ENCODE measurements at places on chromosomes 5 and 9. TPM values are rescaled to one million over a fixed set of nuclear protein-coding genes. Genes with fewer than 3 reads are reported as not detected.

DNA sequence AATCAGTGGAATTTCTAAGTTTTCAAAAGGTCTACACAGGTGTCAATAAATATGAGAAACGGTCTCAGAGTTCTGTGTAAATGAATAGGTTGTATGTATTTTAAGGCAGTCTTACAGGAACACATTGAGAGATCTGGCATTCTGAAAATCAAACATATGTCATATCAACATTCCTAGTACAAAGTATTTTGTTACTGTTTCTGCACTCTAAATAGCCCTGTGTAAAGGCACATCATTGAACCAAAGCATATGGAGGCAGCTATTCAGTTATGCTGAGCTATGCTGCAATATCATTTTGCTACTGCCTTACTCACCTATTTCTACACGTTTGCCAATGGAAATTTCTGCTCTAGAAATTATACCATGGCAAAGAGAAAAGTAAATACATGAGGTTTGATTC, 379.1 kb downstream of the KIAA0825 start:
- ATAC-seq, result no peak

The PCDHA3 gene
- not detected for total RNA-seq

- ATAC-seq, result peak; percentile 66
Observed at GRCh38 chr9:83511051-83511450, 27.1 kb downstream of the FRMD3 start.

DNA sequence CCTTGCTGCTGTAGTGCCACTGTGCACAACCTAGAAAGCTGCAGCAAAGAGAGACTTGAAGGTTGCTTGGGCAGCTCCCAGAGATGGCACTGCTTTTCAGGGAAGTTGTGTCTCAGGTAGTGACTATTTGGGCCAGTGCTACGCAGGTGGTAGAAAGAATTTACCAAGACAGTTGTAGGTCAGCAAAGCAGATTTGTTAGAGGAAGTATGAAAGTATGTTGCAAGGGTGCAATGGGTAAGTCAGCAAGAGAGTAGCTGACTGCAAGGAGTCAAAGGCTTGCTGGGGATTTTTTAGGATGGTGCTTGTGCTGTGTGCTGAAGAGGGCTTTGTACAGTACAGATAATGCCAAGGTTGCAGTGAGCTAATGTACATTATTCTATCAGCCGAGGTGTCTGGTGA, 33.5 kb upstream of the SPARC start:
- no peak for ATAC-seq

The SPINK13 gene
- not detected for total RNA-seq

DNA sequence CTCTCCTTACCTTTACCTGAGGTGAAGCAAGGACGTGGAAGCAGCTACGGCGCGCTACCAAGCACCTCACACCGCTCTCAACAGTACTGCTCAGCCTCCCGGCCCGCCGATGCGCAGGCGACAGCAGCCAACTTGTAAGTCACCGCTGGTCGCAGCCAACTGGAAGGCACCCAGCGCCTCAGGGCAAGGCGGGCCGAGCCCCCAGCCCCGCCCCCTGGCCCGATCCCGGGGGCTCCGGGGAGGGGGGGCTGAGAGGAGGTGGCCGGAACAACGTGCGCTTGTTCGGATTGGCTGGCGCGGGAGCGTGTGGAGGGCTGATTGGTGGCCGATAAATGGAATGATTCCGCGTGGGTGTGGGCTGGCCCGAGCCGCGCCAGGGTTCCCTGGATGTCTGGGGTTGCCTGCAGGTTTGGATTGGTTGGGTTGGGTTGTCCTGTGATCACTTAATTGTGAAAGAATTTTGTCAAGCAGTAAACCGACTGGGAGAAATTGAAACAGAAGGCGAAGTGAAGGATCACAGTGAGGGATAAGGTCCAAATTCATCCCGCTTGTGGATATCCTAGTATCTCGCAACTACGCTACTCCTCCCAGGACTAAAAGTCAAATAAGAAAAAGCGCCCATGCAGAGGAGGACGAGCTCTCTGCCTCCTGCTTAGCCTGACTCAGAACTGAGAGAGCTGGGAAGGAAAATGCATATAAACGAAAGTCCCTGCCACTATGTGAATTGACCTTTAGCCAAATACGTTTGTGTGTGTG, at the start of gene STARD4:
STARD4 (minus strand) TSS at position 161 of the 756 bp plus-strand sequence. CDS start 5,102 bp downstream, outside the sequence.
- peak; percentile 91 for ATAC-seq

The SLC34A3 gene
- not detected for total RNA-seq

- ATAC-seq, result peak; percentile 75
Observed at GRCh38 chr5:127313847-127314473, 23.4 kb downstream of the MEGF10 start.

The NHP2 gene
- 282 TPM for total RNA-seq

DNA sequence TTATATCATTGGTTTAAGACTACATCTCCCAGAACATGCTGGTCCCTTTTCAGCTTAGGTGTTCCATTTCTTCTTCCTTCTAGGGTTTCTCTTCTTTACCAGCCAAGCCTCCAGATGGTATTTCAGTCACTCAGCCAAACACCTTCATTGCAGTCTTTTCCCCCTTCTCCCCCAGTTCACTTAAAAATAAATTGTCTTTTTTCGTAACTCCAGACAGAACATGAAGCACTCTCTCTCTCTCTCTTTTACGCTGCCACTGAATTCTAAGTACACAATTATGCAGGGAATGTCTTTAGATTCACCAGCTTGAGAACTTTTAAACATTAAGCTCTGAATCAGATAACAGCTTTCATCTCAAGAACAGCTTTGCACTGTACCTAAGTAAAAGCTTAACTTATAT, 419.7 kb upstream of the BRINP1 start:
- ATAC-seq, result no peak

GRCh38 chr5:142978252-142978651, 208.1 kb downstream of the ARHGAP26 start:
- no peak for ATAC-seq

The SUSD1 gene
- total RNA-seq, result 1.8 TPM

The SH3TC2 gene
- not detected for total RNA-seq

DNA sequence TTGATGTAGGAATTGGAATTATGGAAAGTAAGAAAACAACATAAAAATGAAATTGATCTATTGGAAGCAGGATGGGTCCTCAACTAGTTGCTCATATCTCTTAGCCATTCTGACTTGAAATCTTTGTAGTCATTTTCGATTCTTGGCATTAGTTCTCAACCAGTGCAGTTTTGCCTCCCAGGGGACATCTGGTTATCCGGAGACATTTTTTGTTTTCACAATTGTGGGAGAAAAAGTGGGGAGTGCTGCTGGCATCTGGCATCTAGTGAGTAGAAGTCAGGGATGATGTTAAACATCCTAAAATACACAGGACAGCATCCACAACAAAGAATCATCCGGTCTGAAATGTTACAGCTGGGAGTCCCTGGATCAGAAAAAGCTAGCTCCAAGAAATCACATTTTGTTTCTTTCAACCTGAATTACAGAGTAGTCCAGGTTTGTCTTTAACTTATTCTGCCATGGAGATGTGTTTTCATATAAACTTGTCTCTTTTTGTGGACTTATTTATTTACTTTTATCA, 74.9 kb downstream of the FBXL7 start:
- ATAC-seq, result no peak

DNA sequence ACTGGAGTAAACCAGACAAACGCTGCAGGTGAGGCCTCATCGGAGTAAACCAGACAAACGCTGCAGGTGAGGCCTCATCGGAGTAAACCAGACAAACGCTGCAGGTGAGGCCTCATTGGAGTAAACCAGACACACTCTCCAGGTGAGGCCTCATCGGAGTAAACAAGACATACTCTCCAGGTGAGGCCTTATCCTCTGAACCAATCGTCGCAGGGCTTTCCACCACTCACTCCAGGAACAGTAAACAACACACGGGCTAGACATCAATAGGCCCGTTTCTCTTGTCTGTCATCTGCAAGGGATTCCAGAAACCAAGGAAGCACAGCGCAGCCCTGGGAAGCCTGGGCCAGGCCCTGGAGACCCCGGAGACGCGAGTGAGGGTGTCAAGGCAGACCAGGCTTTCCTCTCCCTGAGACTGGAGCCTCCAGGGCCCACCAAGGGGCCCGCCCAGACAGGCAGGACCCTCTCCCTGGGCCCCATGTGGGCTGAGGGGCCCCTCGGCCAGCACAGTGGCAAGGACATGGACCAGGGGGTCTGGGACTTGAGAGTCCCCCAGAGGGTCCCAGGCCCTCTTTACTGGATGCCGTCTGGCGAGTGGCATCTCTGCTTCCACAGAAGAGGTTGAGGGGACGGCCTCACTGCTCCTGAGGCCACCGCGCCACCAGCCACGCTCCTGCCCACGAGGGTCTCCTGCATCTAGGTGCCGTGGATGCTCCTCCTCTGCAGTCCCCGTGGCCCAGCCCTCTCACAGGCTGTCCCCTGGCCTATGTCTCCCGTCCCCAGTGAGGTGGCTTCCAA, 26.4 kb upstream of the NSMF start:
- ATAC-seq, result no peak

- no peak for ATAC-seq
Observed at GRCh38 chr9:87671925-87672324, 54.0 kb upstream of the CTSL start.

The STPG3 gene
- not detected for total RNA-seq

- ATAC-seq, result no peak
Observed at GRCh38 chr5:66080664-66081063, 63.4 kb upstream of the SREK1 start.

- ATAC-seq, result no peak
Observed at GRCh38 chr9:73617586-73617985, 465.9 kb downstream of the ANXA1 start.

The PCDHB5 gene
- total RNA-seq, result not detected
